ENCODE measurements at places on chromosomes 12 and 14. TPM values are rescaled to one million over a fixed set of nuclear protein-coding genes. Genes with fewer than 3 reads are reported as not detected.

DNA sequence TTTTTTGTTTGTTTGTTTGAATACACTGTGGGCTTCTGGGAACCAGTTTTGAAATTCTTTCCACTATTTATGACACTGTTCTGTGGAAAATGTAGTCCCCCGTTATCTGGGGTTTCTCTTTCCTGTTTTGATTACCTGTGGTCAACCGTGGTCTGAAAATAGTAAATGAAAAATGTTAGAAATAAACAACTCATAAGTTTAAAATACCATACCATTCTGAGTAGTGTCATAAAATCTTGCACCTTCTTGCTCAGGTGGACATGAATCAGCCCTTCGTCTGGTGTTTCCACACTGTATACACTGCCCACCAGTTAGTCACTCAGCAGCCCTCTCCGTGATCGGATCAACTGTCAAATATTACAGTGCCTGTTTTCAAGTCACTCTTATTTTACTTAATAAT lies 5.1 kb upstream of the PAPOLA start:
- DNase-seq = no peak

GRCh38 chr14:77290705-77291104 lies 19.7 kb upstream of the NGB start:
- no peak for DNase-seq

- DNase-seq = no peak
Measured at GRCh38 chr14:60639674-60640073, 9.6 kb downstream of the SIX1 start.

DNA sequence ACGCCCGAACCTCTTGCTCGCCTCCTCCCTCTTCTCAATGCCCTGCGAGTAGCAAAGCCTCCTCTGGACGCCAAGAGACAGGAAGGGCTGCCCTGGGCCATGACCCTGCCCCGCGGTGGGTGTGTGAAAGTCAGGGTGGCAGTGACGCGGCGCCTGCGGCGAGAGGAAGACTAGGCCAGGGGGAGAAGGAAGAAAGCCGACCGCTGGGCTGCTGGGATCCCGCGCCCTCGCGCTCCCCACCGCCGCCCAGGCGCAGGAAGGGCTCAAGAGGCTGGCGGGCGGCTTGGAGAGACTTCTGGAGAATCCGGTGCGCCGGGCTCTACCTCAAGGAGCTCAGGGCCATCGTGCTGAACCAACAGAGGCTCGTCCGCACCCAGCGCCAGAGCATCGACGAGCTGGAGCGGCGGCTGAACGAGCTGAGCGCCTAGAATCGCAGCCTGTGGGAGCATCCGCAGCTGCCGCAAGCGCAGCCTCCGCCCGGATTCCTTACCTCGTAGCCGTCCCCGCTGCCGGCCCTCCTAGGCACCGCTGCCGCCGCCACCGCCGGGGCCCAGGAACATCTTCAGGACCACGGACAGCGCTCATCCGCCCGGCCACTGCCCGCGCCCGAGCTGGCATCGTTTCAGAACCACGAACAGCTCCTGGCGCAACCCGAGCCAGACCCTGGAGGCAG lies 105.0 kb upstream of the PRB2 start:
- peak; percentile 85 for DNase-seq

GRCh38 chr14:65015391-65015790 lies 28.7 kb downstream of the FNTB start:
- no peak for DNase-seq

DNA sequence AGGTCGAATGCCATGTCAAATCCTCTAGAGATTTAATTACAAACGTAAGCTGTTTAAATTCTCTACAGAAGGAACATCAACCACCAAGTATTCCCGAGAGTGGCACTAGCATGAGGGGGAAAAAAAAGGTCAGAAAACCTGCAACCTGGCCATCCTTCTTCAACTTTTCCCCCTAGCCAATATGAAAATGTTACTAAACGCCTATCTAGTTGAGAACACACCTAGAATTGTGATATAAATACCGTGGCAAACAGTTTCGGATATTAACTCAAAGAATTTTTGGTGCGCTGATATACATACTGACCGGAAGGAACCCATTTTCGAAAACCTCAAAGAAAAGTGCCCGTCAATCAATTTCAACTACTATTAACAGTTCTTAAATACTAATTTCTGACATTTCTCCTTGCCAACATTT lies 1.8 kb downstream of the HNRNPC start:
- no peak for DNase-seq

GRCh38 chr14:103201801-103202200 lies 78.5 kb downstream of the TNFAIP2 start:
- no peak for DNase-seq

DNA sequence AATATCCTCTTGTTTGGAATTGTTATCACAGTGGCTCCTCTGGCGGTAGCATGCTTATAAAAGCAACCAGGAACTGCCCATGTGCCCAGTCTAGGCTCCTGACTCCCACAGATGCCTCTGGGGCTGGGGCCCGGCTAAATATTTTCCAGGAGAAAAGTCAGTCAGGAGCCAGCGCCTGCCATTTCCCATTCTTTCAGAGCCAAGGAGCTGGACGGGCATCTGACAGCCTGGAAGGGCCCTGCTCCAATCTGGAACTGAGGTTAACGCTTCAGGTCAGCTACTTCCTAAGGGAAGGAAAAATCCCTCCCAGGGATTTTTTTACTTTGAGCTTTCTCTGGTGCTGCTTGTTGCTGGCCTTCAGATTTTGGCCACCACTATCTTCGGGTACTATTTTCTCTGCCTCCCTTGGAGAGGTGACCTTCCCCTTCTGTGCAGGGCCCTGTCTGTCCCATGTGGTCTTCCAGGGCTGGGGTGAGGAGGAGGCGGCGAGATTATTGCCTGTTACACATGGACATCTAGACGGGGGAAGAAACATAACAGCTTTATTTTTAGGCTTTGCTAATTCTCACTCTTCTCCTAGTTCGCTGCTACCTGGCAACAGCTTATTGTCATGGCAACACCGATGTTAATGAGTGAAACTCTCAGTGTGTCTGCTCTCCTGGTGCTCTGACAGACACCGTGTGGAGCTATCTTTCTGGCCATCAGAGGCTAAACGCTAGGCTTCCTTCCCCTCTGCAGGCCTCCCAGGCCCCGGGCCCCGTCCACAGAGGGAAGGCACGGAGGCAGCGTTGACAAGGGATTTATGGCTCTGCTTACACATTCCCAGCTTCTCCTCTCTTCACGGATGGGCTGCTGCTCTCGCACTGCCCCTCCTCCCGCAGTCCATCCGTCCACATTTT lies 160.4 kb downstream of the CACNA1C start:
- DNase-seq = no peak

DNA sequence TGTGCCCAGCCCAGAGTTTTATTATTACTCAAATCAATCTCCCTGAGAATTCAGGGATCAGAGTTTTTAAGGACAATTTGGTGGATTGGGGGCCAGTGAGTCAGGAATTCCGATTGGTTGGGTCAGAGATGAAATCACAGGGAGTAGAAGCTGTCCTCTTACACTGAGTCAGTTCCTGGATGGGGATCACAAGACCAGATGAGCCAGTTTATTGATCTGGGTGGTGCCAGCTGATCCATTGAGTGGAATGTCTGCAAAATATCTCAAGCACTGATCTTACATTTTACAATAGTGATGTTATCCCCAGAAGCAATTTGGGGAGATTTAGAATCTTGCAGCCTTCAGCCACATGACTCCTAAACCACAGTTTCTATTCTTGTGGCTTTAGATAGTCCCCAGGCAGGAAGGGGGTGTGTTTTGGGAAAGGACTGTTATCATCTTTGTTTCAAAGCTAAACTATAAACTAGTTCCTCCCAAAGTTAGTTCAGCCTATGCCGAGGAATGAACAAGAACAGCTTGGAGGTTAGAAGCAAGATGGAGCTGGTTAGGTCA lies 89.1 kb upstream of the CNOT2 start:
- DNase-seq = no peak

DNA sequence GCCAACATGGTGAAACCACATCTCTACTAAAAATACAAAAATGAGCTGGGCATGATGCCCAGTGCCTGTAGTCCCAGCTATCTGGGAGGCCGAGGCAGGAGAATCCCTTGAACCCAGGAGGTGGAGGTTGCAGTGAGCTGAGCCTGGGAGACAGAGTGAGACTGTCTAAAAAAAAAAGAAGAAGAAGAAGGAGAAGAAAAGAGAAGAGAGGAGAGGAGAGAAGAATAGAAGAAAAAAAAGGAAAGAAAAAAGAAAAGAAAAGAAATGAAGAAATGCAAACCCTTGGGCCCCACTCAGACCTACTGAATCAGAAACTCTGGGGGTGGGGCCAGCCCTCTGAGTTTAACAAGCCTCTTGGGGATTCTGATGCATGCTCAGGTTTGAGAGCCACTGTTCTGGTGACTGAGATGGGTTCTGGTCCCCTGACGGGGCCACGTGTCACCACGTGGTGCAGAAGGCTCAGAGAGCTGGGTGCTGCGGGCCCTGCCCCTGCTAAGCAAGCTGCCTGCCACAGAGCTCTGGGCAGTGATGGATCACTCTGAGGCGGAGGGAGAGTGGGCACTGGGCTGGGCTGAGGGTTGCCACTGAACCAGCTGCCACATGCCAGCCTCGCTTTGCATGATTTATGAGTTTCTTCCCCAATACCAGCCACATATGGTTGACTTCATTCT lies 37.5 kb downstream of the ERH start:
- DNase-seq = no peak

DNA sequence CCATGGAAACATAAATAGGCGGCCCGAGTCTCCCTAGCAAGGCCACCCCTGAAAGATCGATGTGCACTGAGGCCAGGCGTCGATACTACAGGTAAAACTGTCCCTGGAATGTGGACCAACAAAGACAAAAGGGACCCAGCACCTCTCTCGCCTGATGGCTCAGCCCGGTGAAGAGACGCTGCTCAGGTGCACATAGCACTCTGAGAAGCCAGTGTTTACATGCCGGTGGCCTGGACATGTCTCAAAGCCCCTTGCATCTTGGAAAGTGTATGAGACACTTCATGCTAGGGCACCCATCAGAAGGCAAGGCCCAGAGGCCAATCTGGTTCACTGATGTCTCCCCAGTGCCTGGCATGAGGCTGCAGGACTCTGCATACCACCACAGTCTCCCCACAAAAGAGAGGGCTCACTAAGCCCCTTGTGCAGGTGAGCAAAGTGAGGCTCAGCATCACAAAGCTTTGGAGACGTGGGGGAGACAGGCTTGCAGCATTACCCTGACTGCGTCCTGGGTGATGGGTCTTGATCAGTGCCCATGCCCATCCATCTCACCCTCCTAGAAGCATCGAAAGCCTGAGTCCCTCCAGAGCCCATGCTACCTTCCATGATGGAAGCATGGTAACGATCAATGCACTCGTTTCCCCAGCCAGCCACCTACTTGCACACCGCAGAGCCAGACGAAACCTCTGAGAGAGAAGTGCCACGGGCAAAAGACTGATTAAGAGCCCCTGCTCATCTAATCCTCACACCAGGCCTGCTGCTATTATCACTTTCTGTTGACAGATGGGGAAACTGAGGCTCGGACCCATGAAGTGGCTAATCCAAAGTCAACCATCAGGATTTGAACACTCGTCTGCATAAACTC lies 16.1 kb downstream of the BCL11B start:
- no peak for DNase-seq

- no peak for DNase-seq
Measured at GRCh38 chr12:124277394-124278241, 17.3 kb upstream of the RFLNA start.

DNA sequence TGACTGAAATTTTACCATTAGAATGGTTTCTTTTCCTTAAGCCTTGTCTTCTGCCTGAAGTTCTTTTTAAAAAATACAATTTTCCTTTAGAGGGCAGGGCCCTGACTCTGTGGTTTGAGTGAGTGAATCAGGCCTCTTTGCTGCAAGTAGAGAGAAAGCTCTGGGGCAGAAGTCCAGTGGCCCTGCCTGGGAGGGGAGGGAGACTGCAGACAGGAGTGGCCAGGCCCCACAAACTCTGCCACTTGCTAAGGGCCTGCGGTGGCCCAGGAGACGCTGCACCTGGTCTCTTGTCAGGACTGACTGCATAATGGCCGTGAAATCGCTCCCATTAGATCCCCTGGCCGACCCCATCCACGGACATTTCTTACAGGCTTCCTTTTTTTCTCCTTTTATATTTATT lies 25.5 kb downstream of the TSPAN11 start:
- no peak for DNase-seq

DNA sequence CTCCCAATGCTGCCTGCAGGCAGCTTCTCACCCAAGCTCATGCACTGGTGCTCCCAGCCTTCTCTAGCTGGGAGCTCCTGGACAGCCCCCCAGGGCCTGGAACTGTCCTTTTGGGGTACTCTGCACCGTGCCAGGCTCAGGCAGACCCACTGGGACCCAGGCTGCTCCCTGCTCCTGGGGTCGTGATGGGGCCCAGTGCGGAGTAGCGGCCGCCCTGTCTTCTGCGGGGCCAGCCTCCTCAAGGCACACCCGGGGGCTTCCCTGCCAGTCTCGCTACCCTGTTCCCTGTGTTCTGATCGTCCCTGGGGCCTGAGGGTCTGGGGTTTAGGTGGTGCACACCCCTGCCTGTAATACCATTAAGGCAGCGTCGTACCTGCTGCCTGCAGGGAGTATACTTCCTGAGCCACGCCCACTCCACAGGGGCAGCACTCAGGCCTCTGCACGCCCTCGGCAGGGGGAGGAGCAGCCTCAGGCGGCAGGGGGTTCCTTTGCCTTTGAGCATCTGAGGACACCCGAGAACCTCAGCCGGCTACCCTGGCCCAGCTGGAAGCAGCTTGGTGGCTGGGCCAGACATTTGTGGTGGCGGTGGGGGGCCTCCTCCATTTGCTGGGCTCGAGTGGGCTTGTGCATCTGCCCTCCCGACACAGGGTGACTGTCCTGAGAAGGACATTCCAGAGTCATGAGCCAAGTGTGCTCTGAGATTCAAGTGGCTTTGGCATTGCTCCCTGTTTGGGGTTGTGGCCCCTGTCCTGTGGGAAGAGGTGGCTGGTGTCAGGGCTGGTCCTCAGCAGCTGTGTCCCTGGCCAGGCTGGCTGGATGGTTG lies 9.2 kb upstream of the CRIP2 start:
- DNase-seq = no peak

DNA sequence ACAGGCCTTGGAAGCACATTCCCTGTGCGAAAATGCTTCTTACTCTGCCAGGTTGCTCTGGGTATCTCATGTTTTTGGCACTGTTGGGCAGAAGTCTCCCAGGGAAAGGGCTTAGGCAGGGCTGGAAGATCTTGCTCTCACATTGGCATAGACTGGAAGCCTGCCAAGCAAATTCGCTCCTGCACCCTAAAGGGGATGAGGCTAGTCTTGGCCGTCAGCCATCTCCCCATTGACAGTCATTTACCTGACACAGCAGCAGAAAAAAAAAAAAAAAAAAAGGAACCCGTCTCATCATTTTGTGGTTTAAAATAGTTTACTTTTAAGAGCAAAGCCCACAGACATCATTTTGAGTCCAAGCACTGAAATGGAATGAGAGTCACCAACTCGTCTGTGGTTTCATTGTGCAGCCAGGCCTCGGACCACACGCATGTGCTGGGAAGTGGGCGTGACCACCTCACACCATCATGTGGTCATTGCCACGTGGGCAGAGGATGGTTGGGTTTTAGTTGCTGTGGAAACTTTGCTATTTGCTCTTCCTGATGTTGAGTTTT lies 84.8 kb downstream of the NRXN3 start:
- peak; percentile 85 for DNase-seq

The NEMF gene
- total RNA-seq = 43.6 TPM

The GALNT6 gene
- not detected for total RNA-seq

The MFAP5 gene
- total RNA-seq = not detected

The RNF212B gene
- total RNA-seq = not detected

The FITM1 gene
- total RNA-seq = not detected

The SYNDIG1L gene
- not detected for total RNA-seq

The ZNF219 gene
- 26.5 TPM for total RNA-seq

The C14orf180 gene
- not detected for total RNA-seq

The PTPRO gene
- 0.54 TPM for total RNA-seq

The SLC35F4 gene
- total RNA-seq = not detected

The SLC10A1 gene
- not detected for total RNA-seq

Measured in Caki2 (cell line).